ENCODE measurements at places on chromosomes 6 and 20. TPM values are rescaled to one million over a fixed set of nuclear protein-coding genes. Genes with fewer than 3 reads are reported as not detected.

The TCF21 gene
- 0.32 TPM for total RNA-seq

The TMEM239 gene
- total RNA-seq, result not detected

The OPRM1 gene
- total RNA-seq, result not detected

The MARCKS gene
- total RNA-seq, result 17.2 TPM

The CALHM4 gene
- total RNA-seq, result 0.27 TPM

GRCh38 chr20:44717986-44718385, 2.8 kb downstream of the CCN5 start:
- H3K36me3 ChIP-seq, result no peaks in the 10 kb centered on the region
- H3K27me3 ChIP-seq, result no peaks in the 10 kb centered on the region
- no peak overlapping the region for H3K27ac ChIP-seq
- no peak overlapping the region for H3K4me3 ChIP-seq
- peaks cover 24% of the 10 kb centered on the region for H3K4me1 ChIP-seq

- H3K36me3 ChIP-seq, result no peaks in the 10 kb centered on the region
- H3K27me3 ChIP-seq, result peaks cover 3% of the 10 kb centered on the region
Observed at GRCh38 chr6:52840763-52841585, at the start of gene GSTA5. Gene GSTA5, minus strand, starts transcription at chr6:52840813.

DNA sequence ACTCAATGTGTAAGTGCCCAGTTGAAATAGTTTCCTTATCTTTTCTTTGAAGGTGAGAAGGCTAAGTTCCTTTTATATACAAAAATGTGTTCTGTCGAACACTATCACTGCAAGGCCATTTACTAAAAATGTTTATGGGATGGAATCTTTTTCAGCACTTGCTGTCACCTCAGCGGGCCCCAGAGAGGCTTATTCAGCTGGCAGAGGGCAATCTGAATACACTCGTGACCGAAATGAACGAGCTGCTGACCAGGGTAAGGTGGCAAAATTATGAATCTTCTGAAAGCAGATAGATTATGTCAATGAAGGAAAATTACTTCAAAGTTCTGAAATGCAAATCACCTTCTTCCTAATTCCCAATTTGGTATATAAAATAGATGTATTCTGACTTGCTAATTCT, 340.2 kb downstream of the ARHGAP18 start:
- no peaks in the 10 kb centered on the region for H3K36me3 ChIP-seq
- H3K27me3 ChIP-seq, result no peaks in the 10 kb centered on the region
- no peak for DNase-seq
- no peak overlapping the region for H3K27ac ChIP-seq

- H3K4me3 ChIP-seq, result no peak overlapping the region
- no peaks in the 10 kb centered on the region for H3K4me1 ChIP-seq
- no peak overlapping the region for H3K27ac ChIP-seq
- no peak for DNase-seq
- no peaks in the 10 kb centered on the region for H3K36me3 ChIP-seq
Observed at GRCh38 chr6:119830494-119831295, 481.1 kb upstream of the MAN1A1 start.

DNA sequence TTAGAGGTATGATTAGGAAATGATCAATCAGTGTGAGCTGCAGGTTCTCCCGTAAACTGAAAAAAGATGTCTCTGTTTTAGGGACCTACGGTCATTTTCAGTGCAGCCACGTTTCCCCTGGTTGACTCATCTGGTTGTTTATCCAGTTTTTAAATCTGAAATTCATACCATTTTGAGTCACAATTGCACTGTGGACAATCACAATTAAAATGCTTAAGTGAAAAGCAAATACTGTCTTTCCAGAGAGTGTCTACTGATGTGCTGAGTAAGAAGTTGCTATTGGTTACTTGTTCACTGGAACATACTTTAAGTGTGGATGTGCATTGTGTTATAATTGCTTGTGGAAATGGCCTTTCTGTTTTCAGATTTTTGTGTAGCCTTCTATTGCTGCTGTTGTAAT, 305.1 kb upstream of the SASH1 start:
- H3K4me1 ChIP-seq, result no peaks in the 10 kb centered on the region
- H3K27ac ChIP-seq, result no peak overlapping the region
- H3K27me3 ChIP-seq, result no peaks in the 10 kb centered on the region
- no peaks in the 10 kb centered on the region for H3K36me3 ChIP-seq

All from psoas muscle (tissue), 8 donors.